ENCODE measurements at places on chromosomes 12 and 14. TPM values are rescaled to one million over a fixed set of nuclear protein-coding genes. Genes with fewer than 3 reads are reported as not detected.

OAS2 gene
- 6.3 TPM for total RNA-seq

APEX1 gene
- total RNA-seq = 118 TPM

STAT6 gene
- total RNA-seq = 116 TPM

PLEKHD1 gene
- total RNA-seq = 0.41 TPM

NANOG gene
- total RNA-seq = not detected

OASL gene
- 1.4 TPM for total RNA-seq

SLC2A14 gene
- not detected for total RNA-seq

ADAM21 gene
- total RNA-seq = not detected

SDR9C7 gene
- not detected for total RNA-seq

LPAR5 gene
- 14.6 TPM for total RNA-seq

GDF3 gene
- total RNA-seq = not detected

JPH4 gene
- total RNA-seq = not detected

ANKRD33 gene
- total RNA-seq = not detected

BMAL2 gene
- total RNA-seq = not detected

DHRS2 gene
- total RNA-seq = 19.0 TPM

LRP1-AS gene
- not detected for total RNA-seq

SLC25A21 gene
- total RNA-seq = 9.2 TPM

CISTR gene
- total RNA-seq = not detected

C12orf50 gene
- total RNA-seq = not detected

- no peak for DNase-seq
Measured at GRCh38 chr14:71532790-71533189, 399.4 kb upstream of the RGS6 start.

DNA sequence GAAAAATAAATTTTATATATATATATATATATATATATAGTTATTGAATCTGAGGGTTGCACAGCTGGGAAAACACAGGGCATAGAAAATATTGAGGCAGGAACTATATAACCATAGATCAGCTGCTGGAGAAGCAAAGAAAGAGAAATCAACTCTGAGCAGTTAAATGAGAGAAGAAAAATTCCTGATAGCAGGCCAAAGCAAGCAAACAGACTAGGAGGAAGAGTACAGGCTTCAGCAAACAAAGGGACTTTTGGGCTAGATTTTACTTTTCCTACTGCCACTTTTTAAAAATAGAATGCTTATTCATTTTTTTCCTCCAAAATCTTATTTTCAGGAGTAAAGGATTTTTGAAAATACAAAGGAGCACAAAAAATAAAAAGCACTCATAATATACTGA lies 216.0 kb upstream of the PRKD1 start:
- DNase-seq = no peak

GRCh38 chr12:82880442-82880901 lies 193.8 kb downstream of the TMTC2 start:
- no peak for DNase-seq

- DNase-seq = no peak
Measured at GRCh38 chr14:71891185-71891584, 41.0 kb upstream of the RGS6 start.

DNA sequence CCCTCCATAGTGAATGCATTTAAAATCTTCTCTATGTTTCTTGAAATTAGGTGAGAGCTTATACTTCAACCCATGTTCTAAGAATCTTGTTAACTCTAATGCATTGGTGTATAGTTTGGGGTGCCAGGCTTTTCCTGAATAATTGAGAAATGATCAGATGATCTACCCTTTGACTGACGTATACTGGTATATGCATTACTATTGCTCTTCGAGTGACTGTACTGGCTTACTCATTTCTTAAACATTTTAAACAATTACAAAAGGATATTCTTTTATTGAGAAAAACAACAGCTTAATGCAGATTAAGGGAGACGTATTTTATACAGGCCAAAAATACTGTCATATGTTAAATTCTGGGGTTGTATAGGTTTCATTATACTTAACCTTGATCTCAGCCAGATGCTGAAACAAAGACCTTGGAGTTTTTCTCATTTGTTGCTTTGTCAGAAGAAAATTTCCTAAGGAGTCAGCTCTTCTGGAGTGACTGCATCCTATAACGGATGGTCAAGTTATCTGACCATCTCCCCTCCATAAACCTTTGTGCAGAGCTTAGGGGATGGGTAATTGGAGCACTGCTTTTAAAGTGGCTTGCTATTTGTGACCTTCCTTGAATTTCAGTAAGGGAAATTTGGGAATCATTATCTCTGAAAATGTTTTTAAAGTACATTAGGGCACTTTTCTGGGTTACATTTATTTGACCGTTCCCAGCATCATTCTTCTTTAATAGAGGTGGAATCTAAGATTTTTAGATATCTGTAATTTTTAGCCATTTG lies 507.6 kb downstream of the PCNX1 start:
- DNase-seq = no peak

GRCh38 chr12:106248312-106248845 lies 559 bp upstream of the CKAP4 start:
- DNase-seq = no peak

GRCh38 chr12:122099856-122100255 lies 21.3 kb downstream of the MLXIP start:
- peak; percentile 55 for DNase-seq

DNA sequence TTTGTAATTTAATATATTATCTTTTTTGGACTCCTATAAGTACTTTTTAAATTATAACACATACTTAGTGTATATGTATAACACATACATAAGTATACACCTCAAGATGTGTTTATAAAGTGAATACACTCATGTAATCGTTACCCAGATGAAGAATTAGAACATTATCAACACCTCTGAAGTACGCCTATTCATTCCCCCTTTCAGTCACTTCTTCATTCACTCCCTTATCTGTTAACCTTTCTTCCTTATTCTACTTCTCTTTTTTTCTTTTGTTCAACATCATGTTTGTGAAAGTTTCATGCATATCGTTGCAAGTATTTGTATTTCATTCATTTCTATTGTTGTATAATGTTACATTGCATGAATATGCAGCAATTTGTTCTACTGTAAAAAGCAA lies 98.5 kb downstream of the ARID2 start:
- no peak for DNase-seq

DNA sequence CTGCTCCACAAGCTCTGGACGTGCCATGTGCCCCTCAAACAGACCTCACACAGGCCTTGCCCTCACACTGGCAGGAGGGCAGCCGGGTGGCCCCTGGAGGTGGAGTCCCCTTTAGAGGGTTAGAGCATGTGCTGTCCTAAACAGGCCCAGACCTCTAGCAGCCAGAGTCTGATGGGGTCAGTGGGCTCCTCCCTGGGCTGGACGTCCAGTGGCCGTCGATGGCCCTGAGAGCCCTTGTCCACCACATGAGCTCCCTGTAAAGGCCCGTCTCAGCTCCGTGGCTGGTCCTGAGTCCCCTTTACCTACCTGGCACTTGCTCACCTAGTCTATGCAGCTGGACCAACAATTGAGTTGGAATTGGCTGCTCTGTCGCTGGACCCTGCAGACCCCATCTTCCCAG lies 3.8 kb downstream of the TMEM179 start:
- no peak for DNase-seq

- DNase-seq = no peak
Measured at GRCh38 chr14:21923820-21924219, 250.2 kb upstream of the OR4E1 start.

DNA sequence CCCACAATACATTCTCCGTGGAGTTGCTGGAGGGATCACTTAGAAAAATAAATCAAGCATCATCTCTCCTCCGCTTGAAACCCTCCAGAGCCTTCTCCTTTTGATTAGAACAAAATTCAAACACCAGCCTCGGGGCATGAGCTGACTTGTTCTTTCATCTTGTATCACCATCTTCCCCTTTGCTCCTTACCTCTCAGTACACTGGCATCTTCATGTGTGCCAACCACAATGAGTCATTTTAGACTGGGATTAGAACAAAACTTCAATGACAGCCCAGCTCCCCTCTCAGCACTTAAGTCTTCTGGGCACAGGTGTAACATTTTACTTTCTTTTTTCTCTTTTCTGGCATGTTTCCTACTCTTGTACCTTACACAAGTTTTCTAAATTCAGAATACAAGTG lies 1159.2 kb upstream of the TMEM132C start:
- no peak for DNase-seq

GRCh38 chr12:77724367-77724957 lies 106.2 kb upstream of the NAV3 start:
- peak; percentile 56 for DNase-seq

DNA sequence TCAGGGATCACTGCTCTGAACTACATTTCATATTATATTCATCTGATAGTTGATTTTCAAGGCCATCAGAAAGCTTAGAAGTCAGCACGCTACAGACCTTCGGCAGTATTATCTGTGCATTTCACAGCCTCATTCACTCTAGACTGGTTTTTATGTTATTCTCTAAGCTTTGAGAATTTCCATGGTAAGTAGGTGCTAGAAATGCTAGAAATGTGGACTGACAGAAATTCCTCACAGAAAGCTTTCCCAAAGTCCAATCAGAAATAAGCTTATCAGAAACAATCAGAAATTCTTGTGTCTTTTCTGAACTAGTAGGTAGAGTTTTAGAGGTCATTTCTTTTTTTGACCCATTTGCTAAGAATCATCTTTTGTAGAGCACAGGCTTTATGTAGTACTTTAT lies 176.6 kb downstream of the TMTC3 start:
- DNase-seq = no peak

GRCh38 chr14:91363776-91364523 lies 53.7 kb downstream of the CCDC88C start:
- DNase-seq = peak; percentile 88

- DNase-seq = no peak
Measured at GRCh38 chr12:12088761-12089160, 18.0 kb downstream of the BCL2L14 start.

DNA sequence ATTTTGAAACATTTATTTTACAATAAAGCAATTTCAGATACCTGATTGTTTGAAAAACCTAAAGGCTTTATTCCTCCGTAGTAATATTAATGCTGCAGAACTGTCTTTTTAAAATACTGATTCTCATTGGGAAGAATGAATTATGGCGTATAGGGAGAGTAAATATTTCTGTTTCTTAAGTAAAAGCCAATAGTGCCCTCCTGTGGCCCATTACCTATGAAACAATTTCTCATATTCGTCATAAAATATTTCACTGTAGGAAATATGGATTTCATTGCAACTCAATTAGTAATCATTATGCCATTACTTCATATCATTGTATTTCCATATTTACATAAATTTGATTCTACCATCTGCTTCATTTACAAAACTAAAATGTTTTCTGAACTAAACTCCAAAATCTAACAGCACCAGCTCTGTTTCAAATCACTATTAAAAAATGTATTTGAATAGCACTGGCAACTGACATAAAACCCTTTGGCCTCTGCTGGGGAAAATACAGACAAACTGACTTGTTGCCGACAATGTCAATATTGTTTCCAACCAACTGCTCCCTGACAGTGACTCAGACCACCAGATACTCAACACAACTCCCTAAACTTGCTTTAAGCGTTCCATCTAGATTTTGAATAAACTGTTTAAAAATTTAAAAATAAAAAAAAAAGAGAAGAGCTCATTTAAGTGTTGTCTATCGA lies 290.3 kb downstream of the NAV3 start:
- DNase-seq = peak; percentile 71

- DNase-seq = no peak
Measured at GRCh38 chr14:91899806-91900205, 32.5 kb upstream of the TC2N start.

GRCh38 chr14:71720978-71721624 lies 211.1 kb upstream of the RGS6 start:
- peak; percentile 83 for DNase-seq

DNA sequence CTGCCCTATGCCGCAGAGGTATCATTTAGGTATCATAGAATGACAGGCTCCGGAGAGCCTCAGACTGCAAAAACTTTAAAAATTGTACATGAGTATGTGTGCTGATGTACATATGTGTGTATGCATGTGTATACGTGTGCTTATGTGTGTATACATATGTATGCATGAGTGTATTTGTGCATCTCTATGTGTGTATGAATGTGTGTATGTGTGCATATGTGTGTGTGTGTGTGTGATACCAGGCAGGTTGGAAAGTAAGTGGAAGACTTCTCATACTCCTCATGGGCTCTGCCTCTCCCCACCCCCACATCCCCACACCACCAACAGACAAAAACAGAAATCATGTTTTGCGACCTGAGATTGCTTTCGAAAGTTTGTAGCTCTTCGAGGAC lies 621 bp upstream of the TMEM117 start:
- no peak for DNase-seq

DNA sequence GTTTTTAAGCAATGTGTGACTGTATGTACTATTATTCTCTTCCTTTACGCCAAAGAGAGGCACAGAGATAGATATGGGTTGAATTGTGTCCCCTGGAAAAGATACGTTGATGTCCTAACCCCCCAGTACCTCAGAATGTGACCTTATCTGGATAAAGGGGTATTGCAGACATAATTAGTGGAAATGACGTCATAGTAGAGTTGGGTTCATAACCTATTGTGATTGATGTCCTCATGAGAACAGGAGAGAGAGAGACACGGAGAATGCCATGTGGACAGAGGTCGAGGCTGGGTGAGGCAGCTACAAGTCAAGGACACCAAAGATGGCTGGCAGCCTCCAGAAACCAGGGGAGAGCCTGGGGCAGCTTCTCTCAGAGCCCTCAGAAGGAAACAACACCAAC lies 376.3 kb downstream of the FUT8 start:
- DNase-seq = no peak

GRCh38 chr12:81377771-81378170 lies 299.9 kb downstream of the ACSS3 start:
- no peak for DNase-seq

DNA sequence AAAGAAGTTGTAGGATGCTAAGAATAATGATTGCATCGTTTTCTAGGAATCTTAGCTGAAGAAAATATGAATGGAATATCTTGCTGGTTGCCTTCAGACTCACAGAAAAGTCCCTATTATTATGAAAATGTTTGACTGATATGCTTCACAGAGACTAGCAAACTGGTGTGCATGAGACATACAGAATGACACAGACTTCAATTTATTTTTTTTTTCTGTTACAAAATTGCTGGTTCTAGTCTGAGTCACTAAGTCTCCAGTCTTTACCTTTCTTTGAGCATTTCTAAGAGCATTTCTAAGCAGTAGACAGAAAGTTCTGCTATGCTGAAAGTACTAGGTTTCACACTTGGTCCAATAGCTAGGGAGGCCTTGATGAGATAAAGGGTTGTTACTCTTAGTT lies 377.6 kb upstream of the ATP2B1 start:
- DNase-seq = no peak

DNA sequence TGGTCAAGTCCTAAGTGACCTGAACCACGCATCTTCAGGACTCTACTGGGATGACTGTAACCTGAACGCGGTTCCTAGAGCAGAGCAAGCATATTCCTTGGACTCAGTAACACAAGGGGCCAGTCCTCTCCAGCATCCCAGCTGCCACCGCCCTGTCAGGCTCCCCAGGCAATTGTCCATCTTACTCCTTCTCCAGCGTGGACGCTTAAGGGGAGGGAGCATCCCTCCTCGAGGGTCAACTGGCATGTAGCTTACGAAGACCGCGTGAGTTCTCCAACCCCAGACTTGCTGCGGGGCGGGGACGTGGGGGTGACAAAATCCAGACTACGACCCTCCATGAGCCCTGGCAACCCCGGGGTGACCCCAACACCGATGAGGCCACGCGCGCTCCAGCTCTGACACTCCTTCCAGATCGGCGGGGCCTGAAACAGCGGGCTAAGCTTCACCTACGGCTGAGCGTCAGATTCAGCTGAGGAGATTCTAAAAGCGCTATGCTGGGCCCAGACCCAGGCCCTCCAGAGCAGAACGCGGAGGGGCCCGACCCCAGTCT lies 846 bp upstream of the MTHFD1 start:
- no peak for DNase-seq

- no peak for DNase-seq
Measured at GRCh38 chr12:70994217-70994788, 73.8 kb upstream of the PTPRR start.

- no peak for DNase-seq
Measured at GRCh38 chr12:6272300-6273204, 37.9 kb upstream of the PLEKHG6 start.
